ENCODE measurements at places on chromosomes 4 and X.
A peak's percentile ranks its signal among the peaks of the same experiment; 100 is the strongest.

DNA sequence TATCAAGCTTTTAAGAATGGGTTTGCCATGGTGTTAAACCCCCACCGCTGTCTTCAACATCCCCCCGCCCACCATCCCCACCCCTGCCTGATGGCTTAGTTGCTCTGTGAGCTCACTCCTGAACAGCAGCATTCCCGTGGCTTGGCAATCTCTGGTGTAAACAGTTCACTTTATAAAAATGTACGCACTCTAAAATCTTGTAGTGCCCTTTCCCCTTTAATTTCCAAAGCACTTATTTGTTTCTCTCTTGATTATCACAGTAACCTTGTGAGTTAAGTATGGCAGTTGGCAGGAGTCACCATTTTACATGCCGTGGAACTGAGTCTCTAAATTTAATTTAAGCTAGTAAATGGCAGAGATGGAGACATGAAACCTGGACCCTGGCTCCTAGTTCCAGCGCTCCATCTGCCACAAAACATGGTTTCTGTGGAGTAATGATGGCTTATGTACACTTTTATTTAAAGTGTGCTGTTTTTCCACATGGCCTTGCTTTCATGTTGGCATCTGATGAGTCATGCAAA is 123.1 kb downstream of the AFF1 start:
- no peak for DNase-seq

- DNase-seq, result no peak
Measured at GRCh38 chr4:91092398-91092980, 965.3 kb downstream of the CCSER1 start.

GRCh38 chr4:17630228-17630627 is 15.8 kb downstream of the MED28 start:
- DNase-seq, result no peak

- DNase-seq, result peak; percentile 57
Measured at GRCh38 chrX:68994135-68994890, 165.5 kb downstream of the EFNB1 start.

GRCh38 chrX:154731881-154732280 is 19.0 kb downstream of the GAB3 start:
- DNase-seq, result peak; percentile 59

- no peak for DNase-seq
Measured at GRCh38 chr4:38983787-38984598, 48.2 kb downstream of the TMEM156 start.

- DNase-seq, result no peak
Measured at GRCh38 chrX:41445171-41445570, 2.0 kb upstream of the NYX start.

DNA sequence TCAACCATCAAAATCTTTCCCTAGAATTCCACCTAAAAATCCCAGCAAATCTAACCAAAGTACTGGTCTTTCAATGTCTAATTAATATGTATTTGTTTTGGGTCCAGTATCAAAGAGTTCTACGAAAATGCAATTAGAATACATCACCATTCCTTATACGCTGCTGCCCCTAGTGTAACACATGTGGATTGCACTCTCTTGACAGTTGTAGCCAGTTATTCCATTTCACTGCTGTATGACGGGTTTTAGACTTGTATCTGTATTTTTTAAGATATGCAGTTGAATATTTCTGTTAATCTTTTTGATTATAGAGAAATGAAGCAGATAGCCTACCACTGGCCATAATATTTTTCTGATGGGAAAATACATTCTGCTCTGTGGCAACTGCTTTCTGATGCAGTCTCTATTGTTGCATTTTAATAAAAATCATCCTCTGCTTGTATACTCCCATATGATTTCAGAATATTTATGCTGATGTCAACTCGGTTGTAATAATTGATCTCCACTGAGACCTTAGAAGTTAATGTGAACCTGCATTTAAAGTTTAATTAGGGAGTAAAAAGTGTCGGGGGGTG is 17.1 kb upstream of the PAGE2B start:
- DNase-seq, result peak; percentile 40
